ENCODE measurements at places on chromosomes 5 and 9.

GRCh38 chr5:128135286-128135685 lies 51.7 kb downstream of the SLC12A2 start:
- DNase-seq: no peak

DNA sequence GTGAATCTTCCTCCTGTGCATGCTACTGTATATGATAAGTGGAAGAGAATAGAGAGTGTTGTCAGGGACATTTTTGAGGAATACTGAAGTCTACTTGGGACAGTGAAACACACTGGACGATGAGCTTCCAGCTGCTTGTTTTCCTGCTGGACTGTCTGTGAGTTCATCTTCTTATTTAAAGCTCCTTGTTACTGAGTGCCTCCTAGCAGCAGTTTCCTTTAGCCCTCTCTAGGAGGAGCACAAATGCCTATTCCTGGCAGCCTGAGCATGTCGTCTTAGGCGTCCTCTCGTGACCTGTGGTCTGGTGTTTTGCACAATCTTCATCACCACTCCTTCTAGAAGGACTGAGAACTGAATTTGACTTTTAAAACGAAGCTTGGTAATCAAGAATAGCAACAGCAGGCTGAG lies 43.8 kb downstream of the ANKRD33B start:
- no peak for DNase-seq

DNA sequence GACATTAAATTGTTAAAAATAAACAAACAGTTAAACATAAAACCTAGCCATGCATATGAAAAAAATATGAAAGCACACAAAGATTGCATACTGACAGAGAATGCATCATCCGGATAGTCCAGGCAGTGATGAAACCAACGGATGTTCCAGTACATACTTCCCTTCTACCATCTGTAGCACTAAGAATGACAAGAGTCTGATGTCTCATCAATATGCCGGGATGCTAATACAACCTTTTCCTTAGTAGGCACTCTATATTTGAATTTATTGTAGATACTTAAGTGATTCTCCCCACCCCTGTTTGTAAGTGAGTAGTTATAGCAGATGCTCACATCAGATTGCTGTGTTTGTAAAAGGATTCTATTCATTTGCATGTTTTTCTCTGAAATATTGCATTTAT lies 571.2 kb upstream of the WWC1 start:
- no peak for DNase-seq

DNA sequence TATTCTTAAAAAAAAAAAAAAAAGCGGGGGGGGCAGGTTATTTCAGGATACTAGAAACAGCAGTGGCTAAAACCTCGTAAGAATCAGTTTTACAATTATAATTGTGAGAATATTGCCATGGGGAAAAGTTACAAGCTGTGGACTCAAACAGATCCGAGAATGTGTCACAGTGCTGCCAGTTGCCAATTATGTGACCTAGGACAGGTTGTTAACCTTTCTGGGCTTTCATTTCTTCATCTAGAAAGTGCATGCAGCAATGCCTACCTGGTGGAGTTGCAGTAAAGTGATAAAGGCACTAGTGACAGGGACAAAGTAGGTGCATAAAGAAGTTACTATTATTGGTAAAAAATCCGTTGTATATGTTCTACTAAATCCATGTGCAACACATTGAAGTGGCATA lies 75.8 kb downstream of the CDH6 start:
- no peak for DNase-seq

DNA sequence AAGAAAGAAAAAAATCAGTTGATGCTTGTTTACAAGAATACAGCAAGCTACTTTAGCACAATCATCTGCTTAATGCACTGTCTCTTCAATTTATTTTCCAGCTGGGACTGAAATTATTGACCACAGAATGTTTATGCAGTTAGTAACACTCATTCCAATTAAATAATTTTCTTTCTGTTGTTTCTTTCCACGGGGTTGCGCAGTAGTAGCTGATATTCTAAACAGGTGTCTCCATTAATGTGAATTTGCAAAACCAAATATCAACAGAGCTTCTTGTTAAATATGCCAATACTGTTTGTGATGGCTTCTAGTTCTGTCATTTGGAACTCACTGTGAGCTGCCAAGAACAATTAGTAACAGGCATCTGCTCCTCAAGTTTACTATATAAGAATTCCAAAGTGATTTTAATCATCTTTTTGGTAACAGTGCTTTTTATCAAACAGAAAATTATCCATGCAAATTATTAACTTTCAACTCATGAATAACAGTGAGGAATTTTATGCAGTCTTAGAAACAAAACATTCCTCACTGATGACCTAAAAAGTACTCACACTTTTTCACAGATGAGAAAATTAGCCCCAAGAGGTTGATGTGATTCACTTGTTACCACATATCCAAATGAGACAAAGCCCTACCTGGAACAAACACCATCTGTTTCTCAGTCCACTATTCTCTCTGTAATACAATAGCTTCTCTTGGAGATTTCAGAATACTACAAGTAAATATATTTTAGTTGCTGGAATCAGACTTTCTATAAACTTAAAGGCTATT lies 567.6 kb upstream of the RGMB start:
- DNase-seq: no peak

GRCh38 chr5:53503562-53504218 lies 23.3 kb downstream of the FST start:
- DNase-seq: no peak
